Naive thymus-derived CD8-positive, alpha-beta T cell (primary cell): ENCODE measurements at places on chromosomes 6 and 20. TPM values are rescaled to one million over a fixed set of nuclear protein-coding genes. Genes with fewer than 3 reads are reported as not detected.

AGER gene
- 60.3 TPM for total RNA-seq

BTBD3 gene
- 1.4 TPM for total RNA-seq

IPCEF1 gene
- total RNA-seq: 98.8 TPM

DNA sequence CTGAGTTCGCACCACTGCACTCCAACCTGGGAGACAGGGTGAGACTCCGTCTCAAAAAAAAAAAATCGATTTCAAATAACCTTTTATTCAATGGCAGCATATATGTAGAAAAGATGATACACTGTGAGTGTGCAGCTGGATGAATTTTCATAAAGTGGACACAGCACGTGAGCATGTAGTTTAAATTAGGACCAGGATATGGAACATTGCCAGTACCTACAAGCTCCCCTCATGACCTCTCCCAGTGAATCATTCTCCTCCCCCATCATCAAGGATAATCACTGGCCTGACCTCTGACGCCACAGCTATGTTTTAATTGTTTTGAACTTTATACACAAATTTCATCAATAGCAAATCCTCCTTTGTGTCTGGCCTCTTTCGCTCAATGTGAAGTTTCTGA lies 53.8 kb upstream of the HDAC2 start:
- no peak for DNase-seq
- no peaks in the 10 kb centered on the region for H3K36me3 ChIP-seq
- no peak overlapping the region for H3K4me3 ChIP-seq

DNA sequence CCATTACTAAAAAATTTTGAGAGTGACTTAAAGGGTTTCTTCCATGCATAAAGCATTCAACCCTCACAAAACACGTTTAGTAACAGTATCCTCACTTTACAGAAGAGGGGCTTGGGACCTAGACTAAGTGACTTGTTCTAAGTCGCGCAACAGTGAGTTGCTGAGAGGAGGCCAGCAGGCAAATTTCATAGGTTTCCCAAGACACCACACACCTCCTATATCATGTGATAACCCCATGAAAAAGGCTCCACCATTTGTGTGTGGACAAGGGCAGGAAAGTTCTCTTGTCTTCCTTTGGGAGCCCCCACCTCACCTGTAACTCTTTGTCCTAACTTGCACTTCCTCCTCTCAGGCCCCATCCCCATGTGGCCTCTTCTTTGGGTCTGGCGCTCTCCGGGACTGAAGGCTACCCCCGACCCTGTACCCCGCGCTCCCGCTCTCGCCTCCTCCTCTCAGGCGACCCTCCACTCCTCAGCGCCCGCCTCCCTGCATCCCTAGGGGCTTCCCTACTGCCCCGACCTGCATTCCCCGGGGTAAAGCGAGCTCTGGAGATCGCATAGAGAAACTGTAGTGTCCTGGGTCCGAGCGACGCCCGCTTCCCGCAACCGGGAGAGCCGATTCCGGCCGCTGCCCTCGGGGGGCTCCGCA lies 392 bp downstream of the PSMB8 start:
- H3K36me3 ChIP-seq: peaks cover 37% of the 10 kb centered on the region
- H3K27ac ChIP-seq: peak overlapping the region; percentile 100
- peaks cover 49% of the 10 kb centered on the region for H3K4me1 ChIP-seq
- H3K4me3 ChIP-seq: peak overlapping the region; percentile 99

DNA sequence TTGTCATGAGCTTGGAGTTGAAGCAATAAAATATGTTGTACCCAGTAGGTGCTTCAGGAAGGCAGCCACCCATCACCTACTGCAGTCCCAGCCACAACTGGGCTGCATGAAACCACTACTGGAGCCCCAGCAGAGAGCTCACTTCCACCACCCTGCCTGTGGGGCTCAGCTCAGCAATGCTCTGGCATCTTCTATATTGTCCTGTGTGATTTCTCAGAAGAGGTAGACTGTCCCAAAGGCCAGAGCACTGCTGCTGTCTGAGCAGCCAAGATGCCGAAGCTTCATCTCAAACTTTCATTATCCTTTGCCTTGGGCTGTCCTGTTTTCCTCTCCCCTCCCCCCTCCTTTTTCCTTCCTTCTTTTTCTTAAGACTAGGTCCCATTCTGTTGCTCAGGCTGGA lies 126.9 kb downstream of the DHX35 start:
- peak overlapping the region; percentile 79 for H3K27ac ChIP-seq
- no peak overlapping the region for H3K4me3 ChIP-seq
- H3K36me3 ChIP-seq: peaks cover 2% of the 10 kb centered on the region
- peaks cover 2% of the 10 kb centered on the region for H3K4me1 ChIP-seq
